ENCODE measurements at places on chromosomes 11 and 22. TPM values are rescaled to one million over a fixed set of nuclear protein-coding genes. Genes with fewer than 3 reads are reported as not detected.
A peak's percentile ranks its signal among the peaks of the same experiment; 100 is the strongest.

DNA sequence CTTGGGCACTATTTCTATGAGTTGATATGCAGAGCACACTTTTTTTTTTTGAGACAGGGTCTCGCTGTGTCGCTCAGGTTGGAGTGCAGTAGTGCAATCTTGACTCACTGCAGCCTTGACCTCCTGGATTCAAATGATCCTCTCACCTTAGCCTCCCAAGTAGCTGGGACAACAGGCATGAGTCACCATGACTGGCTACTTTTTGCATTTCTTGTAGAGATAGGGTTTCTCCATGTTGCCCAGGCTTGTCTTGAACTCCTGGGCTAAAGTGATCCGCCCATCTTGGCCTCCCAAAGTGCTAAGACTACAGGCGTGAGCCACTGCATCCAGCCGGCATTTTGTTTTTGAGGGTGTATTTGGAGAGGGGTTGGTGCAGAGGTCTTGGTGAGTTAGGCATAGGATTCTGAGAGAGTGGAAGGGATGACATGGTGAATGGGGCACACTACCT is 29.9 kb upstream of the MTCH2 start:
- DNase-seq = no peak

- no peak for DNase-seq
Measured at GRCh38 chr11:9316334-9316733, 1.9 kb upstream of the TMEM41B start.

- no peak for DNase-seq
Measured at GRCh38 chr11:134575504-134576230, 163.6 kb upstream of the B3GAT1 start.

DNA sequence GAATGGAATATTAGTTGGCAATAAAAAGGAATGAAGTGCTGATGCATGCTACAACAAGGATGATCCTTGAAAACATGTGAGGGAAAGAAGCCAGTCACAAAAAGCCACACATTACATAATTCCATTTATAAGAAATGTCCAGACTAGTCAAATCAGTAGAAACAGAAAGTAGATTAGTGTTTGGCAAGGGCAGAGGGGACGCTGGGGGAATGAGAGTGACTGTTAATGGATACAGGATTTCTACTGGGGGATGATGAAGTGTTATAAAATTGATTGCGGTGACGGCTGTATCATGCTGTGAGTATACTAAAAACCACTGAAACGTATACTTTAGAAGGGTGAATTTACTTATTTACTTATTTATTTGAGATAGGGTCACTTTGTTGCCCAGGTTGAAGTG is 57.9 kb downstream of the C11orf58 start:
- DNase-seq = no peak

- no peak for DNase-seq
Measured at GRCh38 chr11:33891714-33892327, at the start of gene LMO2. Gene LMO2 (minus strand): TSS chr11:33892076. CDS start chr11:33869716, 22,360 bp downstream.

DNA sequence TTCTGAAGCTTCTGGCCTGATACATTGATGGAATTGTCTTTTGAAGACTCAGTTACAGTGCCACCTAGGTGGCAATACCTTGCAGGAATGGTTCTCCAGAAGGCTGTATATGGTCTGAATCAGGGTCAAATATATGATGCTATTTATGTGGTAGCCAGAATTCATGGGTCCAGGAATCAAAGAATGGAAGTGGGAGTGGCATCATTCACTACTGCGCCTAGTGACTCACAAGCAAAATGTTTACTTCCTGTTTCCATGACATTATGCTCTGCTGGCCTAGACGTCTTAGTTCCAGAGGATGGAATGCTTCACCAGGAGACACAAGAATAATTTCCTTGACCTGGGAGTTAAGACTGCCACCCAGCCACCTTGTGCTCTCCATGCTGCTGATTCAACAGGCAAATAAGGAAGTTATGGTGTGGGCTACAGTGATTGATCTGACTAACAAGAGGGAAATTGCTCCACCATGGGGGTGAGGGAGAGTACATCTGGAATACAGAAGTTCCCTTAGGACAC is 491.8 kb downstream of the ETS1 start:
- no peak for DNase-seq

- no peak for DNase-seq
Measured at GRCh38 chr22:26416670-26417276, 12.3 kb upstream of the ASPHD2 start.

DNA sequence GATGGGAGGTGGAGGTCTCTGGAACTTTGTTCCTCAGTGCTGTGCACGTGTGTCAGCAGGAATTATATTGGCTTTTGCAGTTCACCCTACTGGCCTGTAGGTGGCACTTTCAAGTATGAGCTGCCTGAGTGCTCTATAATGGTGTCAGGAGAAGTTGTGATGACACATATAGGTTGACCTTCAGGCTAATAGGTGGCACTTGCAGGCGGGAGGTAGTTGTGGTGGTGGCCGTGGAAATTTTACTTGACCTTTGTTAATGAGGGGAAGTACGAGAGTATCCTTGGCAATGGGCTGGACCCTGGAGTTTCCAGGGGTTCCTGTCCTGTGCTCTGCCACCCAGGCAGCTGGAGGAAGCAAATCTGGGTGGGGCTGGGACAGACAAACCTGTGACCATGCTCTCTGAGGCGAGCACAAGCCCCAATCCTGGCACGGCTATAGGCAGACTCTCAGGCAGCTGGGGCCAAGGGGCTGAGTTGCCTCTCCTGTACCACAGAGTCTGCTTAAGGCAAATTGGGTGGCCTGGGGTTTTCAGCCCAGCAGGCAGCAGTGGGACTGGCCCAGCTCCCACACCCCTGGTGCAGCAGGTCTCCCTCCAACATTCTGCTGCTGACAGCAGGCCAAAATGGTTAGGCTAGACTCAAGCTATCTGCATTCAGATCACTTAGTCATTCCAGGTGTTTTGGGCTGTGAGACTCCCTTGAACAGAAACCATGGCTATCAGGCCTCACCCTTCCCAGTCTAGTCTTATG is 147.5 kb upstream of the CTSC start:
- no peak for DNase-seq

- no peak for DNase-seq
Measured at GRCh38 chr11:131811383-131811782, 441.0 kb downstream of the NTM start.

- DNase-seq = no peak
Measured at GRCh38 chr11:77370217-77370616, 68.7 kb upstream of the GDPD4 start.

DNA sequence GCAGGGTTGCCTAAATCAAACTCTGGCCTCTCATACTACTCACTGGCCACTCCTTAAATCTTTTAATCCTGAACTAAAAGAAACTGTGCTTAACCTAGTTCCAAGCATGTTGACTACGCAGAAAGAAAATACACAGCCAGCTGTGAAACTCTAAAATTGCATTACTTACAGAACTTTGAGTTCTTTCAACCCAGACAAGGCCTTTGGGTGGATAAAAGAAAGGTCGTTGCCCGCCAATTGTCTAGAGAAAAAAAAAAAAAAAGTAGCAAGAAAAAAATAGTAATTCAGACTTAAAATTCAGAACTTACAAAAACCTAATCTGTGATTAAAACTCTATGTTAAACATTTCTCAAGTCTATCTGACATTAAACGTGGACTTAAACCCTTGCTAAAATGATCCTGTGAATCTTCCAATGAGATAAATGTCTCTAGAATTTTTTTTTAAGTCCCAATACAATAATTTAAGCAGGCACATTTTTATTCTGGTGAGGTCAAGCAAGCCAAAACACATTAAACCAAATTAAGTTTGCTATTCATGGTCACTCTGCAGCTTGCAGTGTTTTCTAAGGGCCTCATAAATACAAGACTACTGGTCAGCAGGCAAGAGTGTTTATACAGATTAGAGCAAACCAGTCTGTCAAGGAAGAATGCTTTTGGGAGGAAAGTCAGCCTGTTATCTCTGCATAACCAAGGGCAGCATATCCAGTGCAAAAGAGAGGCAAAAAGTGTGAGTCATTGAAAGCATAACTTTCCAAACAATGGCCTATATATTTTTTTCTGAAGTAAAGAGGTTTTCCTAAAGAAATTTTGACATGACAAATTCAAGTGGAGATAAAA is 29.5 kb upstream of the CCDC34 start:
- DNase-seq = no peak

- no peak for DNase-seq
Measured at GRCh38 chr22:49724893-49725489, 102.7 kb downstream of the BRD1 start.

DNA sequence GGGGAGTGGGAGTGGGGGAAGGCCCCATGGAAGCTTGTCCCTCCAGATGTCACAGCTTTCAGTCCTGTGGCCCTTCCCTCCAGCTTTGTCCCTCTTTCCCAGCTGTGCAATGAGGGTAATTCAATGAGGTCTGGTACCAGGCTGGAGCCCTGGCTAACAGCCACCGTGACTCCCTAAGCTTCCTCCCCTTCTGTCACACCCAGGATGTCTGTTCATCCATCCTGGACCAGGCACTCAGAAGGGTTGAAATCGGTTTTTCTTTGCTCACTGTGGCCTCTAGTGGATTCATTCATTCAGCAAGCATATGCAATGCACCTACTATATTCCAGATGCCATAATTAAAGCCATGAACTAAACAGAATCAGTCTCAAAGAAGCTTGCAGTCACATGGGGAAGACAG is 38.7 kb downstream of the SYT13 start:
- DNase-seq = no peak

GRCh38 chr22:28424427-28425080 is 255.1 kb downstream of the TTC28 start:
- DNase-seq = no peak

DNA sequence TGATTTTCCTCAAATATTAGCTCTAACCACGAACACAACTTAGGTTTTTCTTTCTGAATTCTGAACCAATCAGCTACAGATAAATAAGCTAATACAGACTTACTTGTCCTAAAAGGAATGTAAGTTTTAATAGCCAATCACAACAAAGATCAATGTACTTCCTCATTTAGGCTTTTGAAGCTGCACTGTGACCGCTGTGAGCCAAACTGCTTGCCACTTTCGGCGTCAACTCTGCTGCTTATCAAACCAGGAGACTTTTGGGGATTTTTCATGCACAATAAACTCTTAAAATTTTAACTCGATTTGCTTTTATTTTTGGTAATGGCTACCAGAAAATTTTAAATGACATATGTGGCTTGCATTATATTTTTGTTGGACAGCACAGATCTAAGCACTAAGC is 92.5 kb downstream of the TMPRSS5 start:
- DNase-seq = no peak

GRCh38 chr11:2389377-2390026 is 11.0 kb upstream of the TSSC4 start:
- DNase-seq = no peak

- DNase-seq = no peak
Measured at GRCh38 chr11:88297863-88298262, 39.7 kb downstream of the CTSC start.

DNA sequence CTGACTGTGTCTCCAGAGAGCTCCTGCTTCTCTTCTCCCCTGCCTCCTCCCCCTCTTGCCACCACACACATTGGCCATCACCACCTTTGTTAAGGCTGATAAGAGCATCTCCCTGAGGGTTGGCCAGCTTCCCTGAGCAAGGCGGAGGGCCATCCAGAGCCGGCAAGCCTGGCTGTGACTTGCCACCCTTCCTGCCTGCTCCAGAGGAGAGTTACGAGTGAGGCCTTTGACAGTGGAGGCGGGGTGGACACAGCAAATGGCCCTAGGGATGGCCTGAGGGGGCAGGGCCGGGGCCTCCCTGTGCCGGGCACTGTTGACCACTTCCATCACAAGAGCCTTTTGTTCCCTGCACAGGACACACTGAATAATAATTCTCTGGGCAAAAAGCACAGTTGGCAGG is 5.4 kb downstream of the FREY1 start:
- DNase-seq = peak; percentile 28

DNA sequence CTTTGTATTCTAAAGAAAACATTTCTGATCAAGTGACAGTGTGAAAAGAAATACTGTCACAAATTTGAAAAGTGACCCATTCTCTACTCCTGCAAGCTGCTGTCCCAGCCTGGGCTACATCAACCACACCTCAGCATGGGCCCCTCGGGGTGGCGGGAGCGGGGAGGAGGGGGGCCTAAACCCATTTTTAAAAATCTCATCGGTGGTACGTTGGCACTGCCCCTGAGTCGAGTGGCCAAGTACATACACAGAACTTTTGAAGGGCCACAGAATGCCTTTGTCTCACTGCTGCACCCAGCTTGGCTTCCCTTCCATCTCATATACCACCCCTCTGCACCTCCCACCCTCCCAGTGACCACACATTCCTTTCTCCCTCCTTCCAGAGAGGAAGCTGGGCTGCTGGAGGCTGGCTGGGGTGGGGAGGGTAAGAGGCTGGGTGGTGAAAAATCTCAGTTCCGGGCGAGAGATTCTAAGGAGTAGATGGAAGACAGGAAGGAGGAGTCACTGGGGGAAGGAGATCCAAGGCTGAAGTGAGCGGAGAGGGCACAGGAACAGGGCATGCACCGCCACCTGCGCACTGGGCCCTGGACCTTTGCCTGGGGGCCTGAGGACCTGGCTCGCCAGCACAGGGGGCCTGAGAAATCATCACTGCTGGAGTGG is 21.1 kb downstream of the FXYD6 start:
- DNase-seq = no peak

DNA sequence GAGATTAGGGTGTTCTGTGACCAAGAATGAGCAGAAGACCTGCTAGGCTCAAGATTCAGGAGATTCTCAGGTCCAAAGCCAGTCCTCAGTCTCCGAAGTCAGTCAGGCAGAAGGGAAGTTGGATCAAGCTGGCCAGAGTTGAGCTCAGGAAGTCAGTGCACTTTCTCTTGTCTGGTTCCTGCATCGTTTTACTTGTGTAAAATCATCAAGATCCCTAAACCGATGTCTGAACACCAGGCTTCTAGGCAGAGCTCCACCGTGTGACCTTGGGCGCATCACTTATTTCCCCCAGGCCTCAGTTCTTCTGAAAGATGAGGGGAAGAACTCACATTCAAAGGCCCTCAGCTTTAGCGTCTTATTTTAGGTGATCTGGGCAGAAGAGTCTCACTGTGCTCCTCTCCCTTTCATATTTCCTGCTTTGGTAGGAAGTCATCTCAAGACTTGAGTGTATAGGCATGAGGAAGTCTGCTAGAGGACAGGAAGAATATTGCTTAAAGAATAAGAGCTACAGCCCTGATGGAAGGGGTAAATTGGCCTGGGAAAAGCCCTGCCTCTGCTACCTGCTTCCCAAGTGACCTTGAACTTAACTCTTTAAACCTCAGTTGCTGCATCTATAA is 20.2 kb downstream of the NF2 start:
- DNase-seq = no peak

DNA sequence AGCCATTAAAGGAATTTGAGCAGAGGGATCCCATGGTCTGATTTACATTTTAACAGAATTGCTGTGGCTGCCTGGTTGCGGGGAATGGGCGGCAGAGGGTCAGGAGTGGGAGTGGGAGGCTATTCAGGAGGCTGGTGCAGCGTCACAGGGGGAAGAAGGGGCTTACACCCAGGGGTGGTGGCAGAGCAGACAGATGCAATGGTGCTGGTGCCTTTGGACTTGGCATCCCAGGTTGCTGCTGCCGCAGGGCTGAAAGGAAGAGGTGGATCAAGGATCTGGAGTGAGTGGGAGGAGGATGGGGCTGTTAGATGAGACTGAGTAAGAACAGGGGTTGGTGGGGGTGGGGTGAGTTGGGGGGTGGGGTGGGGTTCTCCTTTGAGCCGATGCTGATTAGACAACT is 38.5 kb downstream of the GRIK4 start:
- DNase-seq = no peak

The TMEM41B gene
- 17.4 TPM for total RNA-seq

The APOA4 gene
- not detected for total RNA-seq

The CECR2 gene
- 6.4 TPM for total RNA-seq

The FREY1 gene
- not detected for total RNA-seq

The OR2D2 gene
- not detected for total RNA-seq

The C11orf42 gene
- total RNA-seq = not detected

The CFAP300 gene
- total RNA-seq = 0.89 TPM

The KCNJ11 gene
- 23.5 TPM for total RNA-seq

The CARNS1 gene
- 14.1 TPM for total RNA-seq

The CRYBA4 gene
- total RNA-seq = not detected

The SCN3B gene
- total RNA-seq = 1.2 TPM
